CD4-positive, alpha-beta T cell treated with Interleukin-6 at 100 ng/mL for 8 hours (primary cell): ENCODE measurements at places on chromosomes 5 and 9.

DNA sequence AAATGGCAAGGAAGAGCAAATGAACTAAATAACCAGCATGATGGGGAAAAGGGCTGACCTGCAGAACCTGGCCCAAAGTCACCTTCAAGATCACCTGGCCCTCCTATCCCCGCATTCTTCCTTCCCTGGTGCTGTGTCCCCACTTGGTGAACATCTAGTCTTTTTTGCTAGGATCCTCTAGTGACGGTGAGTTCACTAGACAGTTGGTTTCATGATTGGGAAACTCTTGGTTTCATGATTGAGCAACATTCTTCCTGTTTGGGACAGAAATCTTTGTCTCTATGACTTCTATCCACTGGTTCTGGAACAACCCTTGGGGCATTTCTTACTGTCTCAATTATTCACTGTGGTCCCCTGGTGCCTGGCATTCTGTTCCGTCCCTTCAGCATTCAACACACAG, 50.2 kb upstream of the DAB2IP start:
- no peak for DNase-seq

DNA sequence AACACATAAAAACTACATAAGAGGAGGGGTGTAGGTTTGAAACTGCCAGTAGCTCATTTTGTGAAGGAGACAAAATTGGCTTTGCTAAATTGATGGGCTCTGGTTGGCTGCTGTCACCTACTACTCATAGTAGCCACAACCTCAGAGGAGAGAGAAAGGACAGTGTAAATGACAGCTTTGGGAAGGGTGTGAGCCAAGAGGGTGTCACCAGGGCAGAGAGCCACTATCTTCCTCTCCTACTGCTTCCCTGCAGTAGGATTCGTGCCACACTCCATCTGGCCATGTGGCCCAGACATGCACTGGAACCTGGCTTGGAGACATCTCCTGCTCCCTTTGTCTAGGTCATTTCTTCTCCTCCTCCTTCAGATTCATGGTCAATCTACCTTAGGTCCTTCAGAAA, 455.9 kb downstream of the ENC1 start:
- DNase-seq = no peak

DNA sequence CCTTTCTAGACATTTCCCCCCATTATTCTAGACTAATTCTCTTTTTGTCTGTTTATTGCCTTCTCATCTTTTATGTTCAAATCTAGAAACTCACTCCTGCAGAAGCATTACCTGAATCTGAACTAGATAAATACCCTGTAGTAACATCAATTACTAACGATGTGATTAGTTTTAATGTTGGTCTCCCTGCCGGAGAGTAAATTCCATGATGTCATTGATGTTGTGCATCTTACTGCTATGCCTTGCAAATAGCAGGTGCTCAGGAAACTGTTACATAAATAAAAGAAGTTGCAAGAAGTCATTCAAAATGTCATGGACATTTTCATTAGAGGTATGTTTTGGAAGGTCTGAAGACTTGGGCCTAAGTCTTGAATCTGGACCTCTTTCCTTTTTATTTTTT, 23.0 kb upstream of the C9 start:
- DNase-seq = no peak

GRCh38 chr5:150305095-150305494, 2.4 kb upstream of the ARSI start:
- DNase-seq = no peak

DNA sequence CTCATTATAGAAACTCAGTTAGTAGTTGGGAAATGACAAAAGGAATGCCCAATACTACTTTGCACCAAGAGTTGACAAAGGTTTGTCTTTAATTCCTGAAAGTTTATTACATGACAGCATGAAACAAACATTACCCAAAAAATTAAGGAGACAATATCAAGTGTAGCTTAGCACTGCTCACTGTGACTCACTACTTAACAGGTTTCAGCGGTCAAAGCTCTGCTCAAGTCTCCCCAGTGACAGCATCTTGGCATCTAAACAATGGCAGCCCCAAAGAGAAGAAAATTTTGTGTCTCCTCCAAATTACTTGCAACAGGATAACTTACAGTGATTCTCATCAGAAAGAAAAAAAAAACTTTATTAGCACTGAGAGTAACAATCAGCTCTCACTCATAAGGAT, 1030.2 kb downstream of the EFNA5 start:
- no peak for DNase-seq

DNA sequence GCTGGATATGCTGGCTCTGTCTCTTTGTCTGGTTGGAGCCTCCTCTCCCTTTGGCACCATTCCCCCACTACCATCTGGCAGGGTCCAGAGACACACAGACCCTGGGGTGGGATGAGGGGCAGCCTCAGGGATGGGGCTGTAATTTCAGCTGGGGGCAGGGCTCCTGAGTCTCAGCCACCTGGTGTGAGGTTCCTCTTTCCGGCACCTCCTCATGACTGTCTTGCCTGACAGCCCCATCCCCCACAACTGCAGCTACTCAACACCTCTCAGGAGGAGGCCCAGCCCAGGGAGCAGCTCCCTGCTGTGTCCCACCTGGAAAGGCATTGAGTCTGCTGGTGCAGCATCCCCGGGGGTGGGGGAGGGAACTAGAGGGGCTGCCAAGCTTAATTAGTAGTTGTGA, 11.7 kb upstream of the RPS14 start:
- peak; percentile 29 for DNase-seq

DNA sequence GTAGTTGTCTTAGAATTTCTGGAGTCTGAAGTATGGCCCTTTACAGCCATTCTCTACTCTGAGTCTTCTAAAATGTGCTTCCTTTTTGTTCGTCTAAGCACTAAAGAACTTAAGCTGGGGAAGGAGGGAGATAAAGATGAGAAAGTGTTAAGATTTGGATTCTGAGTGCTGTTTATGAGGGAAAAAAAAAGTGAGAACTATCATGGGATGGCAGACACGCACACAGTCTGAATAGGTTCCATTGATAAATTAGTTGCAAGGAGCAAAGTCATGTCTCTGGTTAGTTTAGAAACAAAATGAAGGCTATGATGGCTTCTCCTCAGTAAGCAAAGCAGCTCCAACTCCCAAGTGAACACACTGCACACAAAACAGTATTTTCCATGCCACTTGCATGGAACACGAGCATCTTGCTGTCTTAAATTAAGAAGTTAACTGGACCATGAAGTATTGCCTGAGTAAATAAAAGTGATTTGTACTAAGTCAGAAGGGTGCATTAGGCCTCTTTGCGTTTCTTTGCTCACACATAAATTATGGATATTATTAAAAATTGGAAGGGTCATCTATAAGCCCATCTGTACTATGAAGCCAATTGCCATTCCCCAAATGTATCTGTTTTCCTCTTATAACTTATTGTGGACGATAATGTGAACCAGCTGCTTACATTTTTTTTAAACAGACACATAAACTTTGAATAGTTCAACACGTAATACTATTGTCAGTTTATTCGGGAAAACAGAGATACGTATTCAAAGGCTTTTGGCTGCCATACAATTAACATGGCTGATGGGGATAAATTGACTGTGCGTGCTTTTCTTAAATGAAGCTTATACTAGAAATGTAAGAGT, 199.3 kb downstream of the SGCD start:
- DNase-seq = no peak

DNA sequence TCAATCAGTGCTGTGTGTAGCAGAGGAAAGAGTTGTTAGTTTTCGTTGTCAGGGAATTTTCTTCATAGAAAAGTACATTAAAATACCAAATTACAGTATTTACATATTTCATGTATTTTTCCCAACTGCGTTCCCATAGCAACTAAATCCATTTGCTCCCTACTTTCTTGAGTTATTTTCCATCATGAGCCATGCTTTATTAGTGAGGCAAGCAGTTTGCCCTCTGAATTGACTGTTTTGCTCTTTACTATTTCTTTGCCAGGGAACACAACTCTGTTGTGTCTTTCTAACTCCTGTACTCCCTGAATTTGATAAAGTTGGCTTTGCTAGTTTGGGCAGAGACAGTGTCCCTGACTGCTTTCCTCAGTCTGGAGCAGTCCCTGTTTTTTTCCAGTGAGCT, 276.2 kb upstream of the SLC30A5 start:
- no peak for DNase-seq

DNA sequence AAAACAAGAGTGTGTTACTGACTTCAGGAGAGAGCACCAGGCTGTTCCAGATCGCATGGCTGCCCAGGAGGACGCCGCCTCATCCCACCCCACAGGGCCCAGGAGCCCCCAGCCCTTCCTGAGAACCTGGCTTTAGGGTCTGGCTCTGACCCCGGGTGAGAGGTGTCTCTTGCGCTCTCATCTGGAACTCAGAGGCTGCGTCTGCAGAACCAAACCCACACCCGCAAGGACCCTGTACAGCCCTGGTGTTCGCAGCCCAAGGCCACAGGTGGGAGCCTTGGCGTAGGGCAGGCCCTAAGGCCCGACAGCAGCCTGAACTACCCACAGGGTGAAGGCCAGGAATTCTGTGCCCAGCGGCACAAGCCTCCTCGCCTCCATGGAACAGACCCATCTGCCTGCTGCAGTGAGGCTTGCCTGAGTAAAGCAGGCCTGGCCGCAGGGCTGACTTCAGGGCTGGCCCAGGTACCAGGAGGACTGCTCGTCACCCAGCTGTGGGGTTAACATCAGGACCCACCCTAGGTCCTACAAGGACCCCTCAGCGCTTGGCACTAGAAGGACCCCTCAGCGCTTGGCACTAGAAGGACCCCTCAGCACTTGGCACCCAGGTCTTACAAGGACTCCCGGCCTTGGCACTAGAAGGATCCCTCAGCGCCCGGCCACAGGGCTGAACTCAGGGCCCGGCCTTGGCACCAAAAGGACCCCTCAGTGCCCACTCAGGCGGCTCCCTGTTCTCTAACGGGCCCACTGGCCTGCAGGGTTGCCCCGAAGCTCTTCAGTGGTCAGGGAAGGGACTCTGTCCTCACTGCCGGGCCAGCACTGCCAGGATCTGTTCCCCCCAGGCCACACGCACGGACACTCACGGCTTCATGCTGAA, 48.2 kb downstream of the NKD2 start:
- no peak for DNase-seq

DNA sequence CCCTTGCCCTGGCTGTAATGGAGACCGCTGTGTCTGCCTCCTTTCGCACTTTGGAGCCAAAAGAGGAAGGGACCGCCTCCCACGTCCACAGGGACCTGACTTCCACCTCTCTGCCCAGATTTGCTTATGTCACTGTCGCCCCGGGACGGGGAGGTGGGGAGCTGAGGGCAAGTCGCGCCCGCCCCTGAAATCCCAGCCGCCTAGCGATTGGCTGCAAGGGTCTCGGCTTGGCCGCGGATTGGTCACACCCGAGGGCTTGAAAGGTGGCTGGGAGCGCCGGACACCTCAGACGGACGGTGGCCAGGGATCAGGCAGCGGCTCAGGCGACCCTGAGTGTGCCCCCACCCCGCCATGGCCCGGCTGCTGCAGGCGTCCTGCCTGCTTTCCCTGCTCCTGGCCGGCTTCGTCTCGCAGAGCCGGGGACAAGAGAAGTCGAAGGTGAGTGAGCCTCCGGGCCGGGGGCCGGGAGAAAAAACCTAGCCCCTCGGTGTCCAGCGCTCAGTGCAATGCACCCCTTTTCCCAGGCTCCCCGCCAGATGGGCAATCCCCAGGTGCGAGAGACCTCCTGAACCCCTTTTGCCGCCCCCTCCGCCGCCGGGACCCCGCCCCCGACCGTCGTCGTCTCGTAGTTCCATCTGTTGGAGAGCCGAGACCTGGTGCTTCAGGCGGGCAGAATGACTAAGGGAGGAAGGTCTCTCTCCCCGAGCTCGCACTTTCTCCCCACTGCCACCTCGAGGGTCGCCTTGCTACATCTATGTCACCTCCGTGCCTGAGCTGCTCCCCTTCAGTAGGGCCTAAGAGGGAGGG, at the start of gene GPX3:
Gene GPX3, plus strand, starts transcription at position 288 of the 807 bp plus-strand sequence. Its CDS starts 64 bp downstream, at position 352.
- DNase-seq = peak; percentile 17

DNA sequence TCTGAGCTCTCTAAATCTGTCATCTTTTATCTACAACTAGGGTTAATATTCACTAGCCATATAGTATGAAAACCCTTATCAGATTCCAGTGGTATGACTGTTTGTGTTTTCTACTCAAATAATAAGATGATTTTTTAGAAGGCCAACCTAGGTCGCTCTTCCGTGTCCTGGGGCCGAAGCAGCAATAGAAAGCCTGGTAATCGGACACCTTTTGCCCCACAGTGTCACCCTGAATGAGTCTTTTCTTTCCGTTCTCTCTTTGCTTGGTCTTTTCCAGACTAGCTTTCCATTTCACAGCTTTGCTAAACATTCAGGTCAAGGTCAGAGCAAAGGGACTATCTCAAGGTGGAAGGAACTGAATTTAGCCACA, 243.3 kb upstream of the ANKRD55 start:
- DNase-seq = no peak

GRCh38 chr5:80105698-80106439, 70.7 kb downstream of the THBS4 start:
- no peak for DNase-seq

GRCh38 chr5:452978-453710, 10.2 kb downstream of the EXOC3 start:
- DNase-seq = no peak

GRCh38 chr9:131259916-131260597, 16.3 kb downstream of the FAM78A start:
- no peak for DNase-seq

GRCh38 chr5:139862313-139862712, 66.7 kb downstream of the PSD2 start:
- no peak for DNase-seq
